ENCODE measurements at places on chromosomes 2 and 18.

GRCh38 chr18:40124107-40124506, 1830.9 kb upstream of the PIK3C3 start:
- peak; percentile 84 for DNase-seq

GRCh38 chr18:56823986-56824565, 172.9 kb downstream of the WDR7 start:
- no peak for DNase-seq

- no peak for DNase-seq
Measured at GRCh38 chr2:46778511-46778910, 137.1 kb downstream of the MCFD2 start.

DNA sequence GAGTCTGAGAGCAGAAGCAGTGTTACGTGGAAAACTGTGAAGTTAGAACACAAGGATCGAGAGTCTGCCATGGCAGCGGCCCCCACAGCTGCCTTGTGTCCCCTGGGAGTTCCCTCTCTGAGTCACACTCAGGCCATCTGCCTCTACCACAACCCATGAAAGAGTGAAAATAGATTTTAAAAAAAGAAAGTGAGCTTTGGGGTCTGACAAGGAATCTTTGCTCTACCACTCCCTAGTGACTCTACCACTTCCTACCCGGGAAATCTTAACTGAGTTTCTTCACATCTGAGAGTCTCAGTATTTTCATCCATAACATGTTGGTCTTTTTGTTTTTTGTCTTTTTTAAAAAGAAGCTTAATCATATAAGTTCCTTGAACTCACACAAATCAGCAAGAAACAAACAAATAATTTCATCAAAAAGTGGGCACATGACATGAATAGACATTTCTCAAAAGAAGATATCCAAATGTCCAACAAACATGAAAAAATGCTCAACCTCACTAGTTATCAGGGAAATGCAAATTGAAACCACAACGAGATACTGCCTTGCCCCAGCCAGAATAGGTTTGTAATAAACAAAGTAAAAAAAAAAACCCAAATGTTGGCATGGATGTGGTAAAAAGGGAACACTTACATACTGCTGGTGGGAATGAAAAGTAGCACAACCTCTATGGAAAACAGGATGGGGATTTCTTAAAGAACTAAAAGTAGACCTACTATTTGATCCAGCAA, 2.4 kb upstream of the MSGN1 start:
- DNase-seq = peak; percentile 22

DNA sequence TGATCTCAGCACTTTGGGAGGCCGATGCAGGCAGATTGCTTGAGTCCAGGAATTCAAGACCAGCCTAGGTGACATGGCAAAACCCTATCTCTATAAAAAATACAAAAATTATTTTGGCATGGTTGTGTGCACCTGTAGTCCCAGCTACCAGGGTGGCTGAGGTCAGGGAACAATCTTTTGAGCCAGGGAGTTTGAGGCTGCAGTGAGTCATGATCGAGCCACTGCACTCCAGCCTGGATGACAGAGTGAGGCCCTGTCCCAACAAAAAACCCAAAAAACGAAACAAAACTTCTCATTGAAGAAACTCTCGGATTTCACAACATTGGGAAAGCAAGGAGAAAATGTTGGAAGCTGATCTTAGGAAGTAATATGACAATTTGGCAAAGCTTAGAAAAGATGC, 317.3 kb upstream of the MGAT5 start:
- DNase-seq = no peak
